Stimulated activated naive CD4-positive, alpha-beta T cell (primary cell): ENCODE measurements at places on chromosomes 13 and 19.
A peak's percentile ranks its signal among the peaks of the same experiment; 100 is the strongest.

DNA sequence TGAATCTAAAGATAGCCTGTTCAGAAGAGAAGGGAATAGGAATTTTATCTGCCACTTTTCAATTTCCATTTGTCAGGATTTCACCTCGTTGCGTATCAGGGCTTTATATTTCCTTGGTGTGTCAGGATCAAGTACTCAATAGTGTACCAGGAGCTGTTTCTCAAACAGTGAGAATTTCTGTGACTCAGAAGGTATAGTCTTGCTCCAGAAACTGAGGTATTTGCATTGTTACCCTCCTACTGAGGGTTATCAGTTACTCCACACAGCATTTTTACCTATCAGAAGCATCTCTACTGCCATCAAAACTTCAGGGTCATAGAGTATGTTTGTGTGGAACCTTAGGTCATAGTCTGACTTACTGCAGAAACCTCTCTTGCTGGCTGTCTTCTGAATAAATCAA, 271.7 kb upstream of the EDNRB start:
- DNase-seq: no peak

GRCh38 chr13:36098080-36098479, 33.1 kb downstream of the DCLK1 start:
- DNase-seq: no peak

DNA sequence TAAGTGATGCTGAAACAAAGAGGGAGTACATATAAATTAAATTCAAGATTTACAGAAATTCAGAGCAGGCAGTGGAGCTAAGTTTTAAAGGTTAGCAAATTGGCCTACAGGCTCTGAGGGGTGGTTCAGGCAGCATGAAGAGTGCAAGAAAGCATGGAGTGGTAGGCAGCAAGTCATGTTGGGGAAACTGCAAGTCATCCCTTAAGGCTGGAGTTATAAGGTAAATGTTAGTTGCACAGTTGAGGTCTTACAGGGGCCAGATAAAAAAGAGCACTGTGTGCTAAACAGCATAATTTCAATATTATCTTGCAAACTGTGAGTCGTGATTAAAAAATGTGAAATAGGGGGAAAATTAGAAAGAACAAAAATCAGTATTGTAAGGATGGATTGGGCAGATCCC, 106.2 kb downstream of the VWA8 start:
- DNase-seq: no peak

GRCh38 chr19:16581971-16582343, 9.7 kb upstream of the SLC35E1 start:
- DNase-seq: no peak

DNA sequence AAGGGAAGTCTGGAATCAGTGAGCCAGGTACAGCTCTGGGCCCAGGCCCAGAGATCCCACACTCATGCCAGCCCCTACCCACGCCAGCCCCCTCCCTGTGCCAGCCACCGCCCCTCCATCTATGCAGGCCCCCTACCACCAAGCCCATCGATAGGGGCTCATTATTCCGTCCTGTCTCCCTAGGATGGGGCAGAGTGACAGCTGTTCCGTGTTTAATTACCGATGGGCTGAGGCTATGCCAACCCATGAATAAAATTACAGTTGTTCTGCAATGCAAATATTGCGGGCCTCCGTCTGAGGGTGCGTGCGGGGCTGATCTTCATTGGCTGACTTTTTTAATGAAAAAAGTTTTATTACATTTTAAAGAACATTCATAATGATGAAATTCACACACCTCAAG, 35.6 kb upstream of the PEPD start:
- DNase-seq: no peak

GRCh38 chr19:8256276-8257051, 47.3 kb downstream of the CERS4 start:
- no peak for DNase-seq

- DNase-seq: no peak
Observed at GRCh38 chr13:66803013-66803807, 426.9 kb downstream of the PCDH9 start.

GRCh38 chr19:42288881-42289555, 12.9 kb upstream of the PRR19 start:
- DNase-seq: no peak

GRCh38 chr19:45059258-45059965, 16.9 kb downstream of the ZNF296 start:
- peak; percentile 77 for DNase-seq

DNA sequence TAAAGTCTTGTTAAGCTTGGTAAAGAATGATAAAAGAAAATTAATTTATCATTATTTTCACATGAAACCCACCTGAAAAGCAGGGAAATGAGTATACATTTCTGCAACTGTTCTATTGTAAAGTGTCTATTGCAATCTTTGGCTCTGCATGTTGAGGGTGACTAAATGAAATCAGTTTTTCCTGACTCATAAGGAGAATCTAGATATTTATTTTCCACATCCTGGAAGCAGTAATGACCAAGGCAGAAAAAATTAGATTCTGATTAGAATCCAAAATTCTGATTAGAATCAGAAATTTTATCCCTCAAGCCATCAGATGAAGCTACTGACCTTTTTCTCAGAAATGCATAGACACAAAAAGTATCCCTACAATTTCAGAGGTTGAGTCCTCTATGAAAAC, 178.4 kb downstream of the MYO16 start:
- DNase-seq: no peak

DNA sequence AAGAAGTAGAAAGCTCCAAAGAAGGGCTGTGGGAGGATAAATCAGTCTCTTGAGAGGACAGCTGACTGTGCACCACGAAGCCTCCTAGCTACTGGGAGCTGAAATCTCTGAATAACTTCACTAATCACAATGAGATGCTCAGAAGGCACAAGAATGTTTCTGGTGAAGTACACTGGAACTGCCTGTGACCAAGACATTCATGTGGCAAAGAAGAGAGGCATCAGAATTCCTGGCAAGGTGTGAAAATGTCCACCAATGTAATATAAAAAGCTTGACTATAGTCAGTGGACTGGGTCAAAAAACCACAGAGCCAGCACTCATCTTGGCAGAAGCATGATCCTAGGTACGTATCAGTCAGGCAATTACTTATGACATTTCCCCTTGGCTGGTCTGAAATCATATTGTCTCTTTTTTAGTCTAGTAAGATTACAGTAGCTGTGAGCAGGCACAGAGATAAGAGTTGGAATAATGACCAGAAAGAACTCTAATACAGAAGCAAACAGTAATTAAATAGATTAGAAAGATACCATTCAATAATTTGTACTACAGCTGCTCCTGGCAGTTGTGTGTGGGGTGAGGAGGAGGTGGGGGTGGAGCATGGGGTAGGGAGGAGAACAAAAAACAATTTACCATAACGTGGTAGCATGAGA, 434.7 kb downstream of the DIAPH3 start:
- DNase-seq: no peak

DNA sequence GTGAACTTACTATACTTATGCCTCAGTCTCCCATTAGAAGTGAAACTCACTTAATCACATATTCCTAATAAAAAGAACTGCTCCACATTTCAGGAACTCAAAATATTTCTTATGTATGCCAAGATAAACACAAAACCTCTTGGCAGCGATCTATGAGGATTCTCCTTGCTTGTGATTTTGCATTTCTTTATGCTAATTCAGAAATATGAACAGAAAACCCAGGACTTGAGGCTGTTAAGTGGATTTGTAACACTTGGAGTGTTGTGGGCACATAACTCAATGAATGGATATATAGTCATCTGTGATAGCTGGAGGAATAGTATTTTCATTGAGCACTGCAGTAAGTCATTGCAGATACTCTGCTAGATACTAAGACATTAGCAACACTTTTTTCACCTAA, 5.6 kb upstream of the KATNAL1 start:
- DNase-seq: no peak

- no peak for DNase-seq
Observed at GRCh38 chr19:49861541-49862378, 5.6 kb downstream of the PNKP start.

DNA sequence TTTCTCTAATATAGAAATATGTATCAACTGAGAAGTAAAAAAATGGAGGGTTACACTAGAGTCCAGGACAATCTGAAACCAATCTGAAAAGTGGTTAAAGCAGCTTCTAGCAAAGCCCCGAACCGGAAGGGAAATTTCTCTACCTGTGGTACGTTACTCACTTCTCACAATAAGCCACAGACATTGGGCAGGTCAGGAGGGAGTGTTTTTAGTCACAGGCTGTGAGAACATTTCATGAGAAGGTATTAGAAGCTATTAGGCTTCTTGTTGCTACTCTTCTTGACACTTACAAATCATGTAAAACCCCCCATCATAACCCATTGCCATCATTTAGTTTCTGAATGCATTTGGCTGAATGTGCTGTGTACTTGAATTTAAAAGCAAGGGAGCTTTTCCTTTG, 120.9 kb downstream of the NUFIP1 start:
- no peak for DNase-seq

DNA sequence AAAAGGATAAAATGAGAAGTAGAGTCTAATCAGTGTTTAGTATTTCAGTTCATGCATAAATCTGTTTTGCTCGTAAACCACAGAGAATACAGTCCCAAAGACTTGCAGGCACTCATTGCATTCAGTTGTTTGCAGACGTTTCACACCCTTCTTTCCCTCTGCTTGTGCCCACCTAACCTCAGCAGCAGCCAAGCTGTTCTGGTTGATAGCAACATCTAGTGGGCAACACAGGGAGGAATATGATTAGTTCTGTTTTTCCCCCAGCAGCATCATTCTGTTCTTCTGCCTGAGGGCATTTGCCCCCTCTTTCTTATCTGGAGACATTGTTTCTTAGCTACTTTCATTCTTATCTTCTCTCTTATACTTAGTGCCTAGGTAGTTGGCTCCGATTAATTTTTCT, 135.6 kb downstream of the PAN3 start:
- no peak for DNase-seq

GRCh38 chr13:36382030-36382429, 35.8 kb upstream of the SPART start:
- DNase-seq: no peak

- peak; percentile 11 for DNase-seq
Observed at GRCh38 chr19:40530091-40530901, 46.4 kb upstream of the SHKBP1 start.

DNA sequence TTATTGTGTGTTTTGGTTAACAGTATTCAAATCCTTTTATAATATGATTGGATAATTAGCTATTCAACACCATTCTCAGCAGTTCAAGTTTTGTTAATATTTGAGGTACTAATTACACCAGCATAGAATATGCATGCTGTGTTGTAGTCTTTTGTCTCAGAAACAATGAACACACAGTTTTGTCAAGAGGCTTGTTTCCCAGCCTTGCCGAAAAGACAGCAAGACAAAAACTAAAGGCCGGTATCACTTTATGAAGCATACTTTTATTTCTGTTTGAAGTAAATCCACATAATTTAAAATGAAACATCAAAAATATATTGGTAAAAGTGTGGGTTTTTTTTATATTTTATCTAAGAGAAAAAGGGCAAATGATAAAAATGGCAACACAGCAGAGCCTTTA, 7.5 kb downstream of the GPR180 start:
- DNase-seq: no peak

GRCh38 chr13:47133011-47133445, 236.2 kb upstream of the HTR2A start:
- DNase-seq: no peak

- no peak for DNase-seq
Observed at GRCh38 chr13:46642254-46642653, 89.3 kb downstream of the LRCH1 start.

DNA sequence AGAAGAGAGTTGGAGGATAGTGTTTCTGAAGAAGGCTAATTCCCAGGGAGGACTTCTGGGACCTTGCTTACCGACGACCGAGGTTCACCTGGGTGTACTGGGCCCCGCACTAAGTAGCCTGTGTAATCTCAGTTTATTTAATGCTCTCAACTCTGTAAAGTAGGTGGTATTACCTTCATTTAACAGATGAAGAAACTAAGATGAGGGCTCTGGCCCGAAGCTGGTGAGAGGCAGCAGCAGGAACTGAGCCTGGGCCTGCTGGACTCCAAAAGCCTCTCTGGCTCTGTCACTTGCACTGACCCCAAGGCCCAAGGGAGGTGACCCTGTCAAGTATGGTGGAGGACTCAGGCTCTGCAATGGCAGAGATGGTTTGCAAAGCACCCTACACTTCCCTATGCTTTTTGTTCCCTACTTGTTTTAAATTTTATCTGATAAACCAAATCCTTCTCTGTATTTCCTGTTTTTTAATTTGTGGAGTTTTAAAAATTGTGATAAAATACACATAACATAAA, 50.6 kb downstream of the GGACT start:
- DNase-seq: no peak

GRCh38 chr13:32426191-32426989, 1.5 kb downstream of the N4BP2L1 start:
- peak; percentile 37 for DNase-seq

DNA sequence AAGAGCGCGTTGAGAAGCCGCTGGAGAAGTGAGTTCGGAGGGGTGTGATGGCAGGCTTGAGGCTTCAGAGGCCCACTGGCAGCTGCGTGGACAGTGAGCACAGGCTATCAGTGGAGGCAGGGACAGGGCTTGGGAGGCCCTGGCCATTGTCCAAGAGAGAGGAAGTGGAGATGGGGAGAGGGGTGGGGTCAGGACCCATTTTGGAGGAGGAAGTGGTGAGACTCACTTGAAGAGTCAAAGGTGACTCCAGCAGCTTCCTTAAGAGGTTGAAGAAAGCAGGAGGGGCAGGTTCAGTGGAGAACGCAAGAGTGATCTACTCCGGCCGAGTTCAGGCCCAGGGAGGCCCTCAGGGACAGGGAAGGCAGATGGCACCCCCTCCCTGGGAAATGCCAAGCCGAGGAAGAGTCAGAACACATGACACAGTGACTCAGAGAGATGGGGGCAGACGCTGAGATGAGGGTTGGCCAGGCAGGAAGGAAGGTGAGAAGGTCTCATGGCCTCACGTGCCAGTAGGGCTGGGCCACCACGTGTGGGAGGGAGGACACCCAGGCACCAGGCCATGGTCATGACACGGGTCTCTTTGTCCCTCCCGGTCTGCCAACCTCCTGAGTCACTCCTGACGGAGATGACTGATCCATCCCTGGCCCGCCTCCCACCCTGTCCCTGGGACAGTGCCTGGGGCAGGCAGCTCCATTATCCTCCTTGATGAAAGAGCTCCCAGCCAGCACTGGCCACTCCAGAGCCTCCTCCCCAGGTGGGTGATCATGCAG, 10.1 kb upstream of the CD22 start:
- DNase-seq: no peak

GRCh38 chr13:76846363-76846762, 39.8 kb downstream of the KCTD12 start:
- DNase-seq: no peak

- DNase-seq: no peak
Observed at GRCh38 chr19:9958379-9958821, 22.1 kb upstream of the OLFM2 start.
